ENCODE measurements at places on chromosomes 2 and 18.
A peak's percentile ranks its signal among the peaks of the same experiment; 100 is the strongest.

DNA sequence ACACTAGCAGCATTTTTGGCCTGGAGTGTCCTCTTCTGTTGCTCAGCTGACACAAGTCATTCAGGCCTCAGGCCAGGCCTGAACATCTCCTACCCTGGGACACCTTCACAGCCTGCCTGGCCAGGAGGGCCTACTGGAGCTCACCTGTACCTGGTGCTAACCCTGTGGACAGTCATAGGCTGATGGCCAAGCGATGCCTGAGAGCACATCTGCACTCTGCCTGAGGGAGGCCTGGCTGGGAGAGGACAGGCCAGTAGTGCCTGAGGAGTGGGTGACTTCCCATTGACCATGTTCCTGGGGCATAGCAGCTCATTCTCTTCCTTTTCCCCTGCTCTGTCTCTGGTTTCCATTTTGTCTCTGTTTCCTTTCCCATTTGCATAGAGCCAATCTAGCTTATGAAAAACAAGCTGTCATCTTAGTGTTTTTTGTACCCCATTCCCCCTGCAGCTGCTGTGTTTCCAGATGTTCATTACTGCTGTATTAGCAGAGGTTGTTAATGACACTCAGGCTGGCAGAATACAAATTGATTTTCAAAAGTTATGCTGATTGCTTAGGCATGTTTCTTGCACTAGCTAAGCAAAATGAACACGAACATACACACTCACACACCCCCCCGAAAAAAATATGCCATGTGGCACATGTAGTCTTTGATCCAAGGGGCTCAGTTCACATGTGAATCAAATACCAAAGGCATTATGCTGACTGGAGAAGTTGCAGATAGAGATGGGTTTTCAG lies 149.7 kb upstream of the HS6ST1 start:
- DNase-seq = no peak

DNA sequence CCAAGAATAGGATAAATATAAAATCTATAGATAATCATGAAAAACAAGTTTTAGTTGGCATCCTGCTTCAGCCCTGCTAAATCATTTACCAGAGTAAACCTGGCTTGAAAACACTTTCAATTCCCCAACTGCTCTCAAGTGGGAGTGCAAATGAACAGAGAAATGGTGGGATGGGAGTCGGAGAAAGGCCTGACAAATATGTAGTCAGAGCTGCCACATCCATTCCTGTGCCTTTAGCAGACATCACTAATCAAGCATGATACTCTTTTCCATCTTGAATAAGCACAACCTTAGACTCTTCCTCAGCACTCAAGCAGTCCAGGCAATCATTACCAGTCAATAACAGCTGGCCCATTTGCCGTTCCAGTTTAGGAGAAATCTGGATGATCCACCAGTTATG lies 101.3 kb downstream of the ANKRD44 start:
- no peak for DNase-seq

GRCh38 chr2:239496700-239497099 lies 95.9 kb upstream of the HDAC4 start:
- no peak for DNase-seq

DNA sequence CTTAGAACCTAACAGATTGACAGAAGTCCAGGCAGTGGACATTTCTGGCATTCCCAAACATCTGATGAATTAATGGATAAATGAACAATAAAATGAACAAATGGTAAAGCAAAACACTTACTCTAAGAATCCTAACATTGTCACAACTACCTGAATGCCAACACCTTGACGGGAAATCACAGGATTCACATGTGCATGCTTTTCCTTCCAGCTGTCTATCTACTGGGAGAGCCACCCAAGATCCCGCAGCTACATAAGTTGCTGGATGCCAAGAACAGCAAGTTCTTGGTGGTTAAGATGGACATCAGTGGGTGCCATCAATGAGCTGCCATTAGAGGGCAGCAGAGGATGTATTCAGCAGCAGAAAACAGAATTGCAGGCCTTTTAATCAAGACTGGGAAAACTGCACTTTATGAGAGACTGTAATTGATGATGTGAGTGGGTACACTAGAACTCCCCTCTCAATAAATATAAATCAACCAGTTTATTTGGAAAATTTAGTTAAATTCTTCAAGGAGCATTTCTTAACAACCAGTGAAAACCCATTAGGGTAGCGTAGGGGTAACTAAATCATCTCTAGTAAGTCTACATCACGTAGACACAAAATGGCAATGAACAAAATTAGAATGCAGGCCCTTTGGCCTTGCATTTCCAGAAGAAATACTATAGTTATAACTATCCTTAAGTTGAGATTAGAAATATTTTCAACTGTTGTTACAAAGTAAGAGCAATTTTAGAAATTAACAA lies 45.6 kb downstream of the SESTD1 start:
- peak; percentile 53 for DNase-seq

- no peak for DNase-seq
Observed at GRCh38 chr18:59612381-59612780, 84.8 kb downstream of the CCBE1 start.

GRCh38 chr2:158270536-158270935 lies 168.9 kb downstream of the UPP2 start:
- no peak for DNase-seq

- no peak for DNase-seq
Observed at GRCh38 chr18:55879331-55879730, 291.3 kb upstream of the TCF4 start.

- no peak for DNase-seq
Observed at GRCh38 chr2:229129738-229130371, 141.2 kb downstream of the PID1 start.

GRCh38 chr2:42095923-42096408 lies 48.1 kb downstream of the PKDCC start:
- peak; percentile 78 for DNase-seq

All from stimulated activated CD4-positive, alpha-beta T cell treated with anti-CD3 and anti-CD28 coated beads, Interleukin-4, amount 100 ng/mL, for 24 hours (primary cell).